ENCODE measurements at places on chromosomes 4 and X.
A peak's percentile ranks its signal among the peaks of the same experiment; 100 is the strongest.

GRCh38 chr4:125013891-125014290, 300.9 kb upstream of the FAT4 start:
- peak; percentile 22 for DNase-seq

- no peak for DNase-seq
These were observed 38.1 kb upstream of the STIM2 start for GRCh38 chr4:26822546-26822945.

- DNase-seq, result peak; percentile 68
These were observed 38.2 kb downstream of the NHS start for GRCh38 chrX:17413228-17413627.

DNA sequence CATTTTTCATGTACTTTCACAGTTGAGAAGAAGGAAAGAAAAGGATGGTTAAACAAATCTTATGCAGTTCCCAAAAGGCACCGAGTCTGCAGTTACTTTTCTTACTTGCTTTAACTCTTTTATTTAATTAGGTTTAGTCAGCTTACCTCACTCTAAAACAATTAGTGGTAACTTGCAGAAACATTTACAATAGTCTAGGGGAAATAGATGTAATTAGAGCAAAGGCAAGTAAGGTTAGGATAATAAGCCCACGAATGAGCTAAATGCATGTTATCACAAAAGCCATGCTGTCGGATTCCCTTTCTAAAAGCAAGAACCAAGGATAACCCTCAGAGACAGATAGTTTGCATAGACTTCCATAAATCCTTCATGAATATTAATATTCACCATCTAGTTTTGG, 82.0 kb upstream of the VCX2 start:
- no peak for DNase-seq

DNA sequence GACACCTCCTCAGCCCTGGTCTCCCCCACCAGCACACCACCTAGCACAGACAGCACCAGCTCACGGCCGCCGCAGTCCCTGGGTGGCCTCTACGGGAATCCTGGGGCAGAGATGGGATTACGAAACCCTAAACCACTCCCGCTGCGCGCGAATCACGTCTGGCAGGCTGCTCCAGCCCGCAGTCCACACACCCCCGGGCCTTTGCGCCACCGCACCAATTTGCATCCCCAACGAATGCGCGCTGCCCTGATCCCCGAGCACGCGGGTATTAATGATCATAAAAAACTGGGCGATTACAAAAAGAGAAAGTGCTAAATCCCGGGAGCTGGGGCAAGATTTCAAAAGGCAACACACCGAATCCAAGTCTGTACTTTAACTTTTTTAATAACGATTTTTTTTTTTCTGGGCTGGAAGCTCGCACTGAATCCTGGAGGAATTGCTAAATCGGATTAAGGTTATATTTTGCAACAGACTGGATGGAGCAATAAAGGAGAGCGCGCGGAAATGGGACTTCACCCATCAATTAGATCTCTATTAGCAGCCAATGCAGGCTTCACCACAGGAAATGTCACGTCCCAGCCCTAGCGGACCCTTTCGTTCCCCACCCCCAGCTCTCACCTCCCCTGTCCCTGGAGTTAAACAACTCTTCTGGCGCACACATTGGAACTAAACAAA, 69.8 kb upstream of the TMEM33 start:
- no peak for DNase-seq

DNA sequence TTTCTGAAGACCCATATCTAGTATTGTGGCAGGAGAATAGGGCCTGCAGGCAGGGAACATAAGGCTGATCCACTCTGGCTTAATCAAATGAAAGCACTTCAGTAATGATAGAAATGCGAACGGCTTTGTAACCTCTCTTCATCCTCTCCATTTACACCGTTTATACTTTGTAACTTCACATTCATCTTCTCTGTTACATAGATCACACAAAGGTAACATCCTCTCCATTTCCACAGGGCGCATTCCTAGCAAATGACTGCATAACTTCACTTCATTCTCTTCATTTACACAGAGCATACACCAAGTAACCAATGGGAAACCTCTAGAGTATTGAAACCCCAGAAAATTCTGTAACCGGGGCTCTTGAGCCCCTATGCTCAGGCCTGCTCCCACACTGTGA, 65.5 kb upstream of the SLC34A2 start:
- DNase-seq, result no peak

- DNase-seq, result no peak
These were observed 767 bp upstream of the SMIM20 start for GRCh38 chr4:25913056-25913850.

DNA sequence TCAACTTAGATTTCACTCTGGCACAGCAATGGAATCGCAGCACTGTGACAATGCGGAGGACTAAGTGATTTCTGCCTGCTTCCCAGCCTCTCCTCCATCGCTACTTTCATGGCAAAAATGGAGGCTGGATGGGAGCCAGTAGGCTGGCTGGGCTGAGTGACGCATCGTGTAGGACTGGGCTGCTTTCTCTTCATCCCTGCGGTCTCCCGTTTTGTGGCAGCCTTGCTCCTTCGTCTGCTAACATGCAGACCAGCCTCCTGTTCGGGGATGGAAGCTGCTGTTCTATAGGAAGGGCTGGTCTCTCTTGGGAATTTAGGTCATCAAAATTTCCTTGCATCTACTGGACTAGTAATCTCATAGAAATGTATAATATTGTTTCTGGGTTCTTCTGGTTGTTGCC, 15.8 kb upstream of the RGS12 start:
- no peak for DNase-seq
